ENCODE measurements at places on chromosomes 6 and 20.

DNA sequence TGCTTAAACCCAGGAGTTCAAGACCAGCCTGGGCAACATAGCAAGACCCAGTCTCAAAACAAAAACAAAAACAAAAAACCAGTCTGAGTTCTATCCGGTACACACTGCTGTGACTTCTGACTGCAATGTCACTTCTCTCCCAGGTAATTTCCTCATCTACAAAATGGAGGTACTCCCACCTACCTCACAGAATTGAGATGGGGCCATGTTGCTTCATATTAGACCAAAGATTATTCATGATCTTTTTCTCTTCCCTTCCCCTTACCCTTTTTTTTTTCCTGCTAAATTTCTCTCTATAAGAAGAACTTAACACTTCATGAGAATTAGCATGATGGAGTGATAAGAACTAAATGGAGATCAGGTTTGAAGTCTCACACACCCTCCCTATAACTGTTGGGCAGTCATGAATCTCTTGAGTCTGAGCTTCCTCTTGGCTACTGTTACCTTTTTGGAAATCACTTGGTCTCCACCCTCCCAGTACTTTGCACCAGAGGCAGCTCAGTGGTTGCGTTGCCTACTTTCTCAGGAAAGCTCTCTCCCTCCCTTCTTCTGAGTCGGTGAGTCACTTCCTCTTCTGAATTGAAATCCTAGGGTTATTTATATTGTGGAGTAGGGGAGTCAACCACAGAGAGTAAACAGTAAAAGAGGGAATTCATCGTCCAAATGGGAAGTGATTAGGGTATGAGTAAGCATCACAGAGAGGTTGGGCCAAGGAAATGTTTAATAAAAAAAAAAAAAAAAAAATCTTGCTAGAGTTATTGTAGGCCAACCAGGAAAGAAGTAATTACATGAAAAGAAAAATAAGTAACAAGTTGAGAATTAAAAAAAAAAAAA lies 59.9 kb upstream of the MAP7 start:
- no peak for DNase-seq

DNA sequence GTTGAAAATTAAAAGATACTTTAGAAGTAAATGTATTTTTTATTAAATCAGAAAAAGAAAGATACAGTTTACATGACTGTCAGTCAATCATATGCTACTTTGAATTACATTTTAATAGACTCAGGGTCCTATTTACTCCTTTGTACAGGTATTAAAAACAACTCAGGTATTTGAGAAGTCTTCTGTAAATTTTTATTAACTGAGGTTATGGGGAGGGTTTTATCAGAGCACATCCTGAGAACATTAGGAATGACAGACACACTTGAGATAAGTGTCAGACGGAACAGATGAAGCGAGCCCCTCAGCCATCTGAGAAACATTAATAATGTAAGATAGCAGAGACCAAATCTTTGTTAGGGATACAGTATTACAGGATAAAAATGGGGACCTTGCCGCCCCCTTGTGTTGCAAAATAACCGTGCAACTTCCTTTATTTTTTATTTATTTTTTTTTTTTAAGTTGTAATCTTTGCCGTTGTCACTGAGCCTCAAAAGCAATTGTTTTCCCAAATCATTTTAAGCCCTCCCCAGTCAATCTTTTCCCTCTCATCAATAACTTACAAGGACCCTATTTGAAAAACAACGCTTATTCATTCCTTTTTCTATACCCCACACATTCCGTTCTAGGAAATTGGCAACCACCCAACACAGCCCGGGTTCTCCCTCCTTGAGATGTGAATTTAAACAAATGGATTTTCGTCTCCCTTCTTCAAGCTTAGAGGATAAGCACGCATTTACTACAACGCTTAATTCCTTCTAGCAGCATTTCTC lies 126.7 kb downstream of the BCAS1 start:
- no peak for DNase-seq

DNA sequence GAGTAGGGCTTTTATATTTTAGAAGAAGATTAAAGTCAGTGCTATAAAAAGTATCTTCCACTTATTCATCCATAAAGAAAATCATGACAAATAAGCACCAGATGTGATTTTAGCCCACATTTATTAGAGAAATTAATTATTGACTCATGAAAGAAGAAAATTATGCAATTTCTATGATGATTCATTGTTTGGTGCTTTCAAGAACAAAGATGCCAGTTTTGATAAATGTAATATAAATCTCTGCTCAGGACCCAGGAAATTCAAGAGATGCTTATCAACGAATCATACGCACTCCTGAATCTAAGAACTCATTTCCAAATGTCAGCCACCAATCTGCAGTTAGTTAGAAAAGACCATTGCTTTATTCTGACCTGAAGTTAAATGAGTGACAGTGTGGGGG lies 211.4 kb downstream of the ARHGAP18 start:
- DNase-seq: no peak

DNA sequence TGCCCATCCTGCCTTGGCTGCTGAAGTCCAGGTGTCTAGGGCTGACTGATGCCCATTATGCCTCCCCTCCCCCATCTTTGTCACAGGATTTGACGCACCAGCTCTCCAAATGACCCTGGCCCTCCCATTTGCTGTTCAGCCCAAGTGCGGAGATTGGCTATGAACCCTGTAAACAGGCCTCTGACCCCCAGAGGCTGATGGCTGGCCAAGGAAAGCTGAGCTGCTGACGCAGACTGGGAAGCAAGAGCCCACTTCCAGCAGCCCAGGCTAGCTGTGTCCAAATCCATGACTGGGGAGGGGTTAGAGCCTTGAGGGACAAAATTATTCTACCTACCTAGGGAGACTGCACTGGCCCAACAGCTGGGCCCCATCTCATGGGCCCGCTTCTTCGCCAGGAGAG lies 797 bp upstream of the GNRH2 start:
- DNase-seq: no peak

DNA sequence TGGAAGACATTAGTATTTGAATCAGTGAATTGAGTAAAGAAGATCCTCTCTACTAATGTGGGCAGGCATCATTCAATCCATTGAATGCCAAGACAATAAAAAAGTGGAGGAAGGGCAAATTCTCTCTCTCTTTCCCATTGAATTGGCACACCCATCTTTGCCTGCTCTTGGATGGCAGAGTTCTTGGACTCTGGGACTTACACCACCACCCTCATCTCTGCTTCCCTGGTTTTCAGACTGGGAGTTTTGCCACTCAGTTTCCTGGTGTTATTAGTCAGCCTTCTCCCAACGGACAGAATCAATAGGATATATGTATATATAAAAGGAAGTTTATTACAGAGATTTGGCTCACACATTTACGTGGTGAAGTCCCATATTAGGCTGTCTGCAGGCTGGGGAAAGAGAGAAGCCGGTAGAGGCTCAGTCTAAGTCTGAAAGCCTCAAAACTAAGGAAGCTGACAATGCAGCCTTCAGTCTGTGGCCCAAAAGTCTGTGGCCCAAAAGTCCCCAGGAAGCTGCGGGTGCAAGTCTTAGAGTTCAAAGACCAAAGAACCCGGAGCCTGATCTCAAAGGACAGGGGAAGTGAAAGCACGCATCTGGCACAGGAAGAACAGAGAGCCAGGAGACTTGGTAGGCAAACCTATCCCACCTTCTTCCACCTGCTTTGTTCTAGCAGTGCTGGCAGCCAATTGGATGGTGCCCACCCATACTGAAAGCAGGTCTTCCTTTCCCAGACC lies 64.4 kb downstream of the SMPDL3A start:
- no peak for DNase-seq

DNA sequence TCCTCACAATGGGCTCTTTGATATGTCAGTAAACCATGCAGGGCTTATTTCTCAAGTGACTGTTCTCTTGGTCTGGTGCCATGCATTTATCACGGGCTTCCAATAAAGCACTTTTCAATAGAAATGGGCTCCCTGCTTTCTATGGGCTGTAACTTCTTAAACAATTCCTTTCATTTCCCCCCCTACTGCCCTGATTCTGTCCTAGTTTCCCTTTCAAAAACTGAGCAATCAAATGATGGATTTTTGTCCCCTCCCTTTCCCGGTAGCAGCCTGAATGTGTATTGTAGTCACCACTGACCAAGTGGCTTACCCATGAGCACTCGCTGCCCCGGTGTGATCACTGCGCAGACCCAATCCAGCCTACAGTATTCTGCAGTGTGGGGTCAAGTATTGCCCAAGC lies 13.9 kb downstream of the RPS10 start:
- DNase-seq: no peak

DNA sequence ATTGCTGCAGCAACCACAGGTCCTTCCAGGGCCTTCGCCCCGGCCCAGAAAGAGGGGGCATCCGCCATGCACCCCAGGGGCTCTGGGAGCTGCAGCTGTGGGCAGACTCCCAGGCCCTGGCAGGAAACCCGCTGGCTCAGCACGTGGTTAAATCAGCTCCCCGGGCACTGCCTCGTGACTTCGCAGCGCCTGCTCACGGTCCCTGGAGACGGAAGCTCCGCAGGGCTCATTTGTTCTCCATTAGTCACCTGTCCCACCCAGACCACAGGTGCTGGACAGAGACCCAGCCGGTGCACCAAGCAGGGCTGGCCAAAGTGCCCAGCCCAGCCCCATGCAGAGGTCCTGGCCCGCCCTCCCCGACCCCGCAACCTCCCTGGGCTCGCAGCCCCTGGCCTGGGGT lies 14.7 kb downstream of the KCNQ2 start:
- no peak for DNase-seq

DNA sequence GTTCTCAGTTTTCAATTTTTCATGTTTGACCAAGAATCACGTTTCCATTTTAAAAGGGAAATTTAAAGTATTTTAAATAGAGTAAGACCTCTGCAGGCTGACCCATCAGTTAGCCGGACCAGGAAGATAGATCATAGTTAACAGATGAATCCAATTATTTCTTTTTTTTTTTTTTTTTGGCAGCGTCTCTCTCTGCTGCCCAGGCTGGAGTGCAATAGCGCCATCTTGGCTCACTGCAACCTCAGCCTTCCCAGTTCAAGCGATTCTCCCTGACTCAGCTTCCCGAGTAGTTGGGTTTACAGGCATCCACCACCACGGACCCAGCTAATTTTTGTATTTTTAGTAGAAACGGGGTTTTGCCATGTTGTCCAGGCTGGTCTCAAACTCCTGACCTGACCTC lies 256.7 kb upstream of the CNR1 start:
- DNase-seq: no peak

DNA sequence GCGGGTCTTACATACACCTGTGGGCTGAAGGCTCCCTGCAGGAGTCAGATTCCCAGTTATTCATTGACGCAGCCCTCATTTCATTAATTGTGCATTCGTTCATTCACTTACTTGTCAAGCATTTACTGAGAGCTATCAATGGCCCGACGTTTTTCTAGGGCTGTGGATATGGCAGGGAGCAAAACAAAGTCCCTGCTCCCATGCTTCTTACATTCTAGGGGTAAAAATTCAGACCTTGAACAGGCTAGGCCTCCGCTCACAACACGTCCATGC lies 369 bp upstream of the NSFL1C start:
- no peak for DNase-seq

GRCh38 chr20:49510562-49511122 lies 28.2 kb upstream of the KCNB1 start:
- no peak for DNase-seq

DNA sequence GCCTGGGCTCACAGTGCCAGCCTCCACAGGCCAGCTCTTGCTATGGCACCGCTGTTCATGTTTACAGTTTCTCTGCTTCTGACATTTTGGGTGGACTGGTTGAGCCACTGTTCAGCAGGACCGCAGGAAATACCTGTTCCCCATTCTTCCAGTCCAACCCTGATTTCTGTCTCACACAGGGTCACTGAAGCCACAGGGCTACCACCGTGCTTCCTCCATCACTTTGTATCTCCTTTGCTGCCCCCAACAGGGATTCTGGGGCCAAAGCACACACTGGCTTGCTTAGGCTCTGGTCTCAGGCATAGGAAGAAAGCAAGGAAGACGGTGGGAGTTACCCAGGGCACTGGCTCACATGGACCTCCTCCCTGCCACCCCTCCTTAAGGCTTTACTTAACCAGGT lies 164.5 kb downstream of the UNC5CL start:
- DNase-seq: no peak

DNA sequence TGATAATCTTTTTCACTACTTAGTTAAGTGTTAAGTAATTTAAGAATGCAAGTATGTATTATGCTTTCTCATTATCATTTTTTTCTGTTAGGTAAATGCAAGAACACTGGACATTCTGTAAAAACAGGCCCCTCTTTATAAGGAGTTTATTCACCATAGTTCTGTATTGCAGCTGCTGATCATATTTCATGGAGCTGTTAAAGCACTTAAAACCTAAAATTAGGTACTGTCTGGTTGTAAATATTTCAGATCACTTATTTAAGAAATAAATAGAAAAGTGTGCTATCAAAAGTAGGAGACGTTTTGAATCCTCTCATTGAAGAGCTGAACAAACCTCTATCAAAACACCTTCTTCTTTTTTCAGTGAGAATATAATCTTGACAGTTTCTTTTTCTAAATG lies 3.9 kb downstream of the EYA4 start:
- DNase-seq: no peak

DNA sequence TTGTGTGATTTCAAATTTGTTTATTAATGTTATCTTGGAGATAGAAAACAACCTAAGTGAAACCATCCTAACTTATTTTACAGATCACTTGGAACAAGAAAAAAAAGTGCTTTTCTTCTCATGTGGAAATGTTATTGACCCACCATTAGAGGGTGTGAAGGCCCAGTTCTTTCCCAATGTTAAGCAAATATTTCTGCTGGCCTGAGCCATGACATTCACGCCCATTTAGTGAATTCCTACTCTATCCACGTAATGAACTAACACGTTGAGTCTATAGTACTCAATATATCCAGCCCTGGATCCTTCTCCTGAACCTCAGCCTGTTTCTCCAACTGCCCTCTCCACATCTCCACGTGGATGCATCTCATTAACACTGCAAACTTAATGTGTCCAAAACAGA lies 180.6 kb upstream of the ZFP64 start:
- DNase-seq: no peak

- DNase-seq: no peak
Measured at GRCh38 chr6:20757761-20758160, 223.5 kb downstream of the CDKAL1 start.

DNA sequence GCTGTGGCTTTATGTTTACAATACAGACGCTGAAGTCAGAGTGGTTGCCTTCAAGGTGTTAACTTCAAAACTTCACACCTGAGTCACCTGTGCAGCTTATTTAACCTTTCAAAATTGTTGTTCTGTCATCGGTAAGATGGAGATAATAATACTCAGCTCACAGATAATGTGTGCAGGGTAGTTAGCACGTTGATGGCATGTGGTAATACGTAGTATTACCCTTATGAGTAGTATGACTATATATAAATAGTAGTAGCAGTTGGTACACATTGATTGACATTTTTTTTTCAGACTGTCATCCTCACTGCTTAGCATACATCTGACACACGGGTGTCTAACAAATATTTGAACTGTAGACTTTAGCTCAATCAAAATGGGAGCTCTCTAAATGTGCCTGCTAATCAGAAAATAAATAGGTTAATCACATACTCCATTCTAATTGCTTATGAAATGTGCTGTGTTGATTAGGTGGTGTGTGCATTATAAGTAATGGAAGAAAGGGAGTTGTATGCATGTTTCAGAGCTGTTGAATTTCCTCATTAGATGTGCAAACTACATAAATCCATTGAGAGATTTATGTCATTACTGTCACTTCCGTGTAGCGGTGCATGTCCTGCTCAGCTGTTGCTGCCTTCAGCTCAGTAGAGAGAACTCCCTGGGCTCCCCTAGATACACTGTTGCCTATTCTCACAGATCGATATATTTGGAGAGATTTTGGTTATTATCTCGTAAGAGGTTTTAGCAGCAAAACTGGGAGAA lies 11.2 kb upstream of the MROH8 start:
- no peak for DNase-seq
